ENCODE measurements at places on chromosomes 3 and 15. TPM values are rescaled to one million over a fixed set of nuclear protein-coding genes. Genes with fewer than 3 reads are reported as not detected.

CHMP2B gene
- total RNA-seq = 32.2 TPM

DUOX1 gene
- total RNA-seq = under 0.01 TPM

CPLX3 gene
- total RNA-seq = not detected

WDR5B gene
- total RNA-seq = 5.9 TPM

LRRC34 gene
- 7.2 TPM for total RNA-seq

ALDH1L1 gene
- not detected for total RNA-seq

ADAMTS7 gene
- total RNA-seq = 18.9 TPM

CHRD gene
- total RNA-seq = 0.13 TPM

MINDY2 gene
- 25.1 TPM for total RNA-seq

SRGAP3 gene
- 0.53 TPM for total RNA-seq

CHSY1 gene
- 61.0 TPM for total RNA-seq

ZNF710 gene
- 14.8 TPM for total RNA-seq

MAP6D1 gene
- 1.9 TPM for total RNA-seq

TMEM207 gene
- total RNA-seq = not detected

SIDT1 gene
- total RNA-seq = 0.27 TPM

SEMA3G gene
- total RNA-seq = 9.8 TPM

GMNC gene
- not detected for total RNA-seq

ZPLD1 gene
- not detected for total RNA-seq

CACNA2D2 gene
- under 0.01 TPM for total RNA-seq

GOLGA6A gene
- not detected for total RNA-seq

TLR9 gene
- under 0.01 TPM for total RNA-seq

TTLL13 gene
- total RNA-seq = not detected

MUC4 gene
- total RNA-seq = not detected

LRRK1 gene
- 16.2 TPM for total RNA-seq

DLEC1 gene
- 0.14 TPM for total RNA-seq
